ENCODE measurements at places on chromosomes 7 and 10. TPM values are rescaled to one million over a fixed set of nuclear protein-coding genes. Genes with fewer than 3 reads are reported as not detected.

The VSIR gene
- total RNA-seq, result 25.6 TPM

The SLC4A2 gene
- 131 TPM for total RNA-seq

The SOSTDC1 gene
- total RNA-seq, result not detected

The OR6B1 gene
- not detected for total RNA-seq

The CPXM2 gene
- 4.9 TPM for total RNA-seq

The TBX20 gene
- total RNA-seq, result not detected

The LIMK1 gene
- total RNA-seq, result 14.7 TPM

The NYAP1 gene
- total RNA-seq, result 2.6 TPM

The SPRN gene
- not detected for total RNA-seq

The CPA1 gene
- not detected for total RNA-seq

The JAZF1 gene
- 2.9 TPM for total RNA-seq

The DOCK4 gene
- 183 TPM for total RNA-seq

The ATOH7 gene
- not detected for total RNA-seq

The STEAP4 gene
- not detected for total RNA-seq

The ZDHHC16 gene
- 36.0 TPM for total RNA-seq

The CALY gene
- total RNA-seq, result not detected

The HTRA1 gene
- total RNA-seq, result 137 TPM

The DNAH11 gene
- 0.31 TPM for total RNA-seq

Data from bladder microvascular endothelial cell (primary cell).